ENCODE measurements at places on chromosomes 3 and 15.

DNA sequence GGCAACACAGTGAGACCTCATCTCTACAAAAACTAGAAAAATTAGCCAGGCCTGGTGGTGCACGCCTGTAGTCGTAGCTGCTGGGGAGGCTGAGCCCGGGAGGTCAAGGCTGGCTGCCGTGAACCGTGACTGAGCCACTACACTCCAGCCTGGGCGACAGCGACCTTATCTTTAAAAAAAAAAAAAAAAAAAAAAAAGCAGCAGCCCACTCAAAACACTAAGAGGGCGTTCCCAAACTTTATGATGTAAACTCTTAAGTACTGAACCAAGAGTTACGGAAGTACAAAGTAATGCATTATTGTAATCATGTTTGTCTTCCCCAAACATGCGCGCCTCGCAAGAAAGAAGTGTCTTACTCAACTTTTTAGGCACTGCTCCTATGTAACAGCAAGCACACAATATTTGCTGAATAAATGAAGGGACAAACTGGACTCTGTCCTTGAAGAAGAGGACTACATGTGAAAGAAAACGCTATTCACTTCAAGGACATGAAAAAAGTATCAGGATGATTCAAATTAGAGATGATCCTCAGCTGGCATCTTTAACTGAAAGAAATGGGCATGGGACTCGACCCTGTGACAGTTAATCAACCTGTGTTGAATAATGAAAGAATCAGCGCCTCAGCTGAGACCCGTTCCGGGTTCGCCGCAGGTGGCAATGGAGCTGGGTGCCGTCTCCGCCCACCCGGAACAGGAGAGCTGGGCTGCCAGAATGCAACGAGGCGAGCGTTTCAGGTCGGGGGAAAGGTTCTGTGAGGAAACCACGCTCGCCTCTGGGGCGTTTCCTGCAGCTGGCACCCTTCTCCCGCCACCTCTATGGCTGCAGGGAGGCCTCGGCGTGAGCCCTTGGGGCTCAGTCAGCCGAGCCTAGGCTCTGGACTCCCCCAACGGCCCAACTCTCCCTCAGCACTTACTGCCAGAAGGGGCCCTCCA lies 718 bp downstream of the SPG11 start:
- peak; percentile 38 for DNase-seq

DNA sequence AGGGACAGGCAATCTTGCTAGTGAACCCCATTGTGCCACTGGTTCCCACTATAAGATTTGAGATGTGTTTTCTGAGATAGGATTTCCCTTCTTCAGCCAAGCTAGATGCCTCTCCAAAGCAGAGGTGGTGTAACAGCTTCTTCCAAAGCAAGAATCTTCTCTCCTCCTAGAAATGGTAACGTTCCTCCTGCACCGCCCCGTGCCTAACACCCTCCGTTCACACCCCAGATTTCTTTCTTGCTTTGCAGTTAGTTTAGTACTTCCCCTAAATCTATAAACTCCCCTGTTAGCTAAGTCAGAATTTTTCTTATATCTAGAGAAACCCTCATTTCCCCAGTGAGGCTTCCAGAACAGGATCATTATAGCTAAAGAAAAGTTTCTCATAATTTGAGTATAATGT lies 617.6 kb upstream of the MDFIC2 start:
- DNase-seq = no peak

GRCh38 chr3:71499227-71499876 lies 84.2 kb downstream of the FOXP1 start:
- no peak for DNase-seq

DNA sequence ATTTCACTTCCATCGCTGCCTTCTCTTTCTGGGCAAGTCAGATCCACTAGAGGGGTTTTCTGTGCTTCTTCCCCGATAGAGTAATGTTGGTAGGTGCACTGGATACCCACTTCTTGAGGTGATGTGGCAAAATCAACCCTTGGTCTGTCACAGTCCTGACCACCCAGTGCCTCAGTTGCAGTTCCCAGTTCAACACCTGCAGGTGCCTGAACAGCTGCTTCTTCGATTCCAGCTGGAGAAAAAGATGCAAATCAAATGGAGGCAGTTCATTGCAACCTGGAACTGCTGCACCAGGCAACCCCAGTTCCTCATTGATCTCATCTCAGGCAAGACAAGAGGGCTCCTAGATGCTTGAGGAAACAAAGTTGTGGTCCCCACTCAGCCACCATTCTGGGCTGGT lies 186.6 kb downstream of the UBE2E2 start:
- DNase-seq = no peak

DNA sequence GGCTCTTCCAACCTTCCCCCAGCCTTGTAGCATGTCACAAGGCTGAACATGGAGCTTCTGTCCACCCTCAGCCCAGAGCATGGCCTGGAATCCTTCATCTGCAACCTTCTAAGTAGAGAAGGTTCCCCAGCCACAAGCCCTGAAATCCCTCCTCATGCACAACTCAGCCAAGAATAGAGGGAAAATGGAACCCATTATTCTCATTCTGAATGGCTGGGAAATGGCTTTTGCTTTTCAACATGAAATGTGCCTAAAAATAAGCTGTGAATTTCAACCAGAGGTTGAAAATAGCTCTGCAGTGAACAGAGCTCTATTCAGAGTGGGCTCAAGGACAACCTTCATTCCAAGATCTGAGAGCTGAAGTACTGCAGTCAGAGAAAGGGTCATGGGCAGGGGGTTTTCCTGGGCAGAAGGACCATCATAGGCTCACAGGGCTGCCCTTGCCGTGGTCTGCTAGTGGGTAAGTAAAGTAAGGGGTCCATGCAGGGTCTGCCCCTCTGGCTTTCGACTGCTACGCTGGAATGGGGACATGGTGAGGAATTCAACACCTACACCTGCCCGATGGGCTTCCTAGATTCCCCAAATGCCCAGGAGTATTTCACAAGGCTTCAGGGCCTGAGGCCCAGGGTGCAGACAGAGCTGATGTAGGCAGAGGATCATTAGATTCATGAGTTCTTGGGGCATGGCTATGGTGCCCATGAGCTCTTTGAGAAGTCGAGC lies 35.9 kb downstream of the POC1A start:
- no peak for DNase-seq

GRCh38 chr3:128734523-128735189 lies 8.7 kb downstream of the RAB7A start:
- no peak for DNase-seq

GRCh38 chr3:12394569-12395271 lies 89.6 kb upstream of the TSEN2 start:
- DNase-seq = no peak

GRCh38 chr3:116444819-116445310 lies 422 bp downstream of the LSAMP start:
- DNase-seq = no peak

DNA sequence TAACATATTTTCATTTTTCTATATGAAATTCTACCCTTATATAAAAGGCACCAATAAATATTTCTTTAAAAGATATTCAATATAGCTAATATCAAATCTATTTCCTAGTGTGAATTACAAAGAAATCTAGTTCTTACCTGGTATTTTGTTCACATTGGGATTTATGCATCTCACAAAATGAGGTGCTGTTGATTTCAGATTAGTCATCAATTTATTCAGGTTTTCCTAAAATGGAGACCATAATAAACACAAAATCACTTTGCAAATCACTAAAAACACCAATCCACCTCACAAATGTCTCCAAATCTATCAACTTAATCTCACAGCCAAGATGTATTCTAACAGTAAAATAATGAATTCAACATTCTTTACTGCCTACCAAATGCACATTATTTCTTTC lies 51.2 kb downstream of the MYH15 start:
- DNase-seq = no peak

DNA sequence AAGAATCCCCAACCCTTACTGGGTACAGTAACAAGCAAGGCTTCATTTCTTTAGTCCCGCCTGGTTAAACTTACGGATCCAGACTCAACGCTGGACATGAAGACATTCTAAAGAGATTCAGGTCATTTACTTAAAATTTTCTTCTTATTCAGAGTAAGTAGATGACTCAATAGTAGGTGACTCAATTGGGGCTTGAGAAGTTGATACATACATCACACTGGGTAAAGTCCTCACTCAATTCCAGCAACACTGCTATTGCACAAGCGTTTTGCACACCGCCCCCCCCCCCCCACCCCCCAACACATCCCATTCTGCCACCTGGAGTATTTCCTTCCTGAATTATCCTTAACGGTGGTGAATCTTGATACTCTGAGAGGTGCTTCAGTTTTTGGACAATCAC lies 610.0 kb downstream of the FOXP1 start:
- no peak for DNase-seq

GRCh38 chr15:41895491-41895890 lies 1.6 kb upstream of the SPTBN5 start:
- no peak for DNase-seq

DNA sequence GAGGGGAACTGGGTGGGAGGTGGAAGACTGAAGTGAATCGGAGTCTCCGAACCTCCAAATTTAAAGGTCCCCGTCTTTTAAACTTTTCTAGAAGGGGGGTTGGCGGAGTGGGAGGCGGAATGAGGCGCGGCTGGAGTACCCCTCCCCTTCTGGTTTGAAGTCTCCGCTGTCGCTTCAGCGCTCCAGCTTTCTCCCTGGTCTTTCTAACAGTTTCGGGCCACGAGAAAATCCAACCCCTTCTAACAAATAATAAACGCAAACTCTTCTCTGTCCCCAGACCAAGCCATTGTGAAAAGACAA lies 2.5 kb upstream of the MECOM start:
- no peak for DNase-seq

GRCh38 chr15:23572844-23573243 lies 7.4 kb downstream of the MKRN3 start:
- DNase-seq = no peak

DNA sequence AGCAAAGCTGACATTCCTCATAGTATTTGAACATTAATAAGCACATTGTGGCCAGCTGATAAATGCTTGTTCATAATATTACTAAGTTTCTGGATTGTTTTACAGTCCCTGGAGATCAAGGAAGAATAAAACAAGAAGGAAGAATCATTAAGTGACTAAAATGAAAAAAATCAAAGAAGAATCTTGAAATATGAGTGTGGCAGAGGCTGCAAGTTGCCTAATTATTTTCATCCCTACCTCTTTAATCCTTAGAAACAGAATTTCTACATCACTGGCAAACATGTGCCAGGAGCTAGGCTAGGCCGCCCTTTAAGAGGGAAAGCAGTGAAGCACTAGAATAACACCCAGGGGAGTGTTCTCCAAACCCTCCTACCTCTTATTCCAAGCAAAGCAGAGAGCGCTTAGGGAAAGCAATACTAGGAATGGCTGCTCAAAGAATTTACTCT lies 98.9 kb downstream of the MAGI1 start:
- no peak for DNase-seq

DNA sequence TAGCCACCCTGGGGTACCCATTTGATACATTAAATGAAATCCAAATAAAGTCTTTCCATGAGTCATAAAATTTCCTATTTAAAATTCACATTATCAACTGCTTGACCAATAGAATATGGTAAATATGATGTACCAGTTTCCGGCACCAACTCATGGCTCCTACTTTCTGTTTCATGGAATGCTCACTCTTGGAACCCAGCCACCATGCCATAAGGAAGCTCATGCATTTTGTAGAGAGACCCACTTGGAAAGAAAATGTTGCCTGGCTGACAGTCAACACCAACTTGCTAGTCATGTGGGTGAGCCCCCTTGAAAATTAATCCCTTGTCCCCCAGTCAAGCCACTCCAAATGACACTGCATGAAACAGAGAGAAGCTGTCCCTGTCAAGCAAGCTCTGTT lies 57.2 kb downstream of the WWTR1 start:
- no peak for DNase-seq

DNA sequence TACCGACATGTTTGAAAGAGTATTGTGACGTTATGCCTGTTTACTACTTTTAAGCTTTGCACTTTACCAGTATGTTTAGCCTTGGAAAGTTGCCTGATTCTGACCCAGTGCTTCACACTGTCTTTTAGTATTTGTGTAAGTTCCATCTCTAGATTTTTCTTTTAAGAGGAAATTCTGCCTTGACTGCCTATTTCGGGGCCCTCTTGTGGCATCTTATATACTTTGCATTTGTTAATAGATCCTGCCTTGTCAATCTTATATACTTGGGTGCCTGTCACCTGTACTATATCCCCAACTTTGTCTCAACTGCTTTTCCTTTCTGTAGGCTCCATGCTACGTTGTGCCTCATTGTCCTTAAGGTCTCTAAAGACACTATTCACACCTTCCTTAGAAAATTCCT lies 244.6 kb downstream of the STXBP5L start:
- DNase-seq = no peak

- no peak for DNase-seq
Measured at GRCh38 chr15:101810876-101811275, 1.1 kb upstream of the OR4F15 start.

DNA sequence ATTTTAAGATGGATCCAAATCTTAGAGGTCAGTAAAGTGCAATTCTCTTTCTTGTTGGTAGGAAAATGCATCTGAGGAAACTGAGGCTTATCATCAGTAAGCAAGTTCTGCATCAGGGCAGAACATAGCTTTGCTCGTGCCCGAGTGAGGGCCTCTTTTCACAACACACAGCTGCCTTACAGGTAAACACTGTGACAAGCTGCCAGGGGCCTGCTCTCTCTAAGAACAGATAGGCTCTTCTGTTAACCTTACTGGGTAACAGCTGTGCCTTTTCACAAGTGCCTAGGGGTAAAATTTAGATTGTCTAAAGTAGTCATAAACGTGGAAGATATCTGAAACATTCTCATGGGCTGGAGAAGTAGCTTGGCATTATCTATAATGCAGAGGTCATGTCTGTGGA lies 118.1 kb downstream of the C3orf38 start:
- no peak for DNase-seq

- no peak for DNase-seq
Measured at GRCh38 chr3:132037056-132037455, 2.2 kb upstream of the CPNE4 start.

DNA sequence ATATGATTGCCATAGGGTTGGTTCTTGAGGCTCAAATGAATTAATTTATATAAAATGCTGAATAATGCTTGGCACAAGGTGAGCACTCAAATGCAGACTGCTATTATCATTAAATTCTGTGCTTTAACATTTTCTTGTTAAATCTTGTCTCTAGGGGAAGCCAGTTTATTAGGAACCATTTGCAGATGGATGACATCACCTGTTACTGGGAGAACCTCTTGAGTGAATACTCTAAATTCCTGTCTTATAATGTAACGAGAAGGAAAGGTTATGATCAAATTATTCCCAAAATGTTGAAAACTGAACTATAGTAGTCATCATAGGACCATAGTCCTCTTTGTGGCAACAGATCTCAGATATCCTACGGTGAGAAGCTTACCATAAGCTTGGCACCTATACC lies 6.2 kb upstream of the TIMMDC1 start:
- no peak for DNase-seq

DNA sequence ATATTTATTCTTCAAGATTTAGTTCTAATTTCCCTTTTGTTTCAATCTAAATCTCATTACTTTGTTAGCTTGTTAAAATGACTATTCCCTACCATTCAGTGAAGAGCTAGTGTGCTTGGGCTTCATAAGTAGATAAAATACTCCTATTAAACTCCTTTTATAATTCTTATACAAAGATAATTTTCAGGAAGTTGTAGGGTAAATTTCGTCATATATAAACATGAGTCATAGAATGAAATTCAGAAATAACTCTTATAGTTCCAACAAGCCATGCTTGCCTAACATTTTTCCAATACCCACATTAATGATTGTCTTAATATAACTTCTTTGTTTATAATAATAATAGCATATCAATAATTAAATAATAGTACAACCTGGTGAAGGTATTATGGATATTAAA lies 407.3 kb downstream of the NAALADL2 start:
- no peak for DNase-seq
